ENCODE measurements at places on chromosomes 12 and 14.

GRCh38 chr14:22226381-22226780, 362.6 kb downstream of the DAD1 start:
- DNase-seq = no peak

GRCh38 chr14:83825843-83826242, 1704.1 kb upstream of the FLRT2 start:
- DNase-seq = no peak

GRCh38 chr14:99564256-99564925, 39.6 kb downstream of the CCDC85C start:
- DNase-seq = no peak

- no peak for DNase-seq
Observed at GRCh38 chr14:44981198-44981597, 19.2 kb downstream of the TOGARAM1 start.

DNA sequence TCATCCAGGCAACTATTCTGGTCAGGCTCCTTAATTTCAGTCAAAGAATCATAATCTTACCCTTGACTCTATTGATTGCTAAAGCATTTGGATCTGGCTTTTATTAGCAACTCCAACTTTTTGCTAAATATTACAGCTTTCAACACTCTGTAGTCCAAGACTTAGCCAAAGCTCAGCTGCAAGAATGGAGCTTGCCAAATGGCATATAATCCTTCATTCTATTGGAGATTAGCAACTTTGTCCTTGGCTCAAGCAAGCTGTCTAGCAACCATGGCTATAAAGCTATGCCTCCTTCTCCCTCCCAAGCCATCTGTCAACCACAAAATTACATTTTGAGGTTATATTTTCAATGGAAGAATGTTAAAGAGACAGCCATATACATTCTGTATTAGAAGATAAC, 23.1 kb upstream of the NID2 start:
- DNase-seq = no peak

GRCh38 chr12:47868552-47869031, 36.2 kb downstream of the VDR start:
- no peak for DNase-seq

- DNase-seq = no peak
Observed at GRCh38 chr12:19198272-19198671, 68.7 kb downstream of the PLEKHA5 start.

- no peak for DNase-seq
Observed at GRCh38 chr12:46831335-46832129, 5.7 kb upstream of the SLC38A4 start.

- no peak for DNase-seq
Observed at GRCh38 chr12:3656946-3657622, 95.8 kb downstream of the CRACR2A start.

- DNase-seq = no peak
Observed at GRCh38 chr14:63737582-63738006, 9.7 kb upstream of the SGPP1 start.

DNA sequence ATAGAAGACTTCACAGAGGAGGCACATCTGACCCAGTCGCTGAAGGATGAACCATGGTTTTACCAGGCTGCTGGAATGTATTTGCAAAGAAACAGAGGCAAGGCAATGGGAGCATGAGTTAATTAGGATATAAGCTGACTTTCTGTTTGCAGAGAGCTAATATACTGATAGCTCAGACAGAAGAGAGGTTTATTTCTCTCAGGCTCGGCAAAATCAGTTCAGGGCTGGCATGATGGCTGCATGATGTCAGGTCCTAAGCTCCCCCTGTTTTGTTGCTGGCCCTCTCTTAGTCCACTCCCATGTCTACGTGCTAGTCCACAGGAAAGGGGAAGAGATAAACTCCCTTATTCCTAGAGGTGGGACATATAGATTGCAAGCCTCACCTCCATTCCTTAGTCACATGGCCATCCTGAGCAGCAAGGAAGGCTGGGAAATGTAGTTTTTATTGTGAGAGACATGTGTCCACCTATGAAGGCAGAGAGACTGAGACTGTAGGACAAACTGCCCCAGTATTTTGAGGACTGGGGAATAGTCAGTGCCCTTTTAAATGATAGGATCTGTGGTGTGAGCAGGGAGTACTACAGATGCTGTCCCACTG, 224.5 kb downstream of the VRK1 start:
- no peak for DNase-seq

- DNase-seq = no peak
Observed at GRCh38 chr12:6201213-6201608, 1.0 kb downstream of the CD9 start.

DNA sequence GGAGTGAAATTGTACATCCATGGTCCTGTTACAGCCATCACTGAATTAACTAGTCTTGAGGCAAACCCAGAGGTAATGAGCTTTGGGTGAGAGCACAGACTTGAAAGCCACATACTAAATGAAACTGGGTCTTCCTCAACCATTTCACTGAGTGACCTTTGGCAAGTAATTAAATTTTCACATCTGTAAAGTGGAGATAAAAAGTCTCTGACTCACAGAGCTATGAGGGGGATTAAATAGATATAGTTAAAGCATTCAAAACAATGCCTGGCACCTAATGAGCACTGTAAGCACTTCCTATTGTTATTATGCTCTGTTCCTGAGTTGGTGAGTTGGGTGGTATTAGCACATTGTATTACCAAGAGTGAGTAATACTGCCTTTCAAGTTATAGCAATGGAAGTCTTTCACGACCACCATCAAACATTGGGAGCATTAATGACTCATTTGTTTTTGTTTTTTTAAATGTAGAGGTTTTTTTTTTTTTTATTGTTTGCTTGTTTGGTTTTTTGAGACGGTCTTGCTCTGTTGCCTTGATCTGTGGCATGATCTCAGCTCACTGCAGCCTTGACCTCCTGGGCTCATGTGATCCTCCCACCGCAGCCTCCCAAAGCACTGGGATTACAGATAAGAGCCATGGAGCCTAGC, 12.5 kb upstream of the STRN3 start:
- DNase-seq = no peak

- no peak for DNase-seq
Observed at GRCh38 chr14:55645145-55645544, 65.1 kb downstream of the KTN1 start.

DNA sequence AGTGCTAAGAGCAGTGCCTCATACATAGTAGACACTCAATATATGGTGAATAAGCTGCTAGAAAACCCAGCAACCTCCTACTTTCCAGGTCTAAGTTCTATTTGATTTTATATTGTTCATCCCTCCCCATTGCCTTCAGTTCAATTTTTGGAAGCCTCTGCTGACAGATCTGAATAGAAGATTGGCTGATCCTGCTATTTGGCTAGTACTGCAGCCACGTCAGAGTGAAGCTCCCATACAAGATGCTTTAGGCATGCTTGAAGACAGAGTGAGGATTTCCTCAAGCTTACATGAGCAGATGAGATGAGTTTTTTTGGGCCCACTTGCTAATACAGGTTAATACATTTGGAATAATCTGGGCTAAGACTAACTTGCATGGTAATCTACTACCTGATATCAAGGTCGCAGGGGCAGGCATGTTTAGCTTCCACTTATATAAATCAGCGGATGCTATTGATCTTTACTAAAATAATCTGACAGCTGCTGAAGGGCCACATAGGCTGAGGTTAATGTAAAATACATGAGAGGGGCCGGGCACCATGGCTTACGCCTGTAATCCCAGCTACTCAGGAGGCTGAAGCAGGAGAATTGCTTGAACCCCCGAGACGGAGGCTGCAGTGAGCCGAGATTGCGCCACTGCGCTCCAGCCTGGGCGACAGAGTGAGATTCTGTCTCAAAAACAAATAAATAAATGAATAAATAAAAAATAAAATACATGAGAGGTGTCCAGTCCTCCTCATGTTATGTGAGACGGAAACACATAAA, 15.9 kb upstream of the AEBP2 start:
- DNase-seq = no peak

DNA sequence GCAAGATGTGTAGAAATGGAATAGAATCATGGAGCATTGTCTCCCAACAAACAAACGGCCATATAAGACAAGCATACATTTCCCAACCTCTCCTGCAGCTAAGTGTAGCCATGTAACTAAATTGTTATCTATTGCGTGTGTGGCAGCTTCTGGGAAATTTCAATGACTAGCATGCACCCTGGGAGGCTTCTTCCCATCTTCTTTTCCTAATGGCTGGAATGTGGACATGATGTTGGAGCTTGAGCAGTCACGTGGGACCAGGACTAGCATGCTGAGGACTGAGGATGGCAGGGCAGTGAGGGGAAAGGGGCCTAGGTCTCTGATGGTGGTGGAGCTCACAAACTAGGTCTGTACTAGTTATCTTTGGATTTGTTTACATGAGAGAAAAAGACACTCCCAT, 21.7 kb upstream of the CTDSP2 start:
- DNase-seq = no peak

DNA sequence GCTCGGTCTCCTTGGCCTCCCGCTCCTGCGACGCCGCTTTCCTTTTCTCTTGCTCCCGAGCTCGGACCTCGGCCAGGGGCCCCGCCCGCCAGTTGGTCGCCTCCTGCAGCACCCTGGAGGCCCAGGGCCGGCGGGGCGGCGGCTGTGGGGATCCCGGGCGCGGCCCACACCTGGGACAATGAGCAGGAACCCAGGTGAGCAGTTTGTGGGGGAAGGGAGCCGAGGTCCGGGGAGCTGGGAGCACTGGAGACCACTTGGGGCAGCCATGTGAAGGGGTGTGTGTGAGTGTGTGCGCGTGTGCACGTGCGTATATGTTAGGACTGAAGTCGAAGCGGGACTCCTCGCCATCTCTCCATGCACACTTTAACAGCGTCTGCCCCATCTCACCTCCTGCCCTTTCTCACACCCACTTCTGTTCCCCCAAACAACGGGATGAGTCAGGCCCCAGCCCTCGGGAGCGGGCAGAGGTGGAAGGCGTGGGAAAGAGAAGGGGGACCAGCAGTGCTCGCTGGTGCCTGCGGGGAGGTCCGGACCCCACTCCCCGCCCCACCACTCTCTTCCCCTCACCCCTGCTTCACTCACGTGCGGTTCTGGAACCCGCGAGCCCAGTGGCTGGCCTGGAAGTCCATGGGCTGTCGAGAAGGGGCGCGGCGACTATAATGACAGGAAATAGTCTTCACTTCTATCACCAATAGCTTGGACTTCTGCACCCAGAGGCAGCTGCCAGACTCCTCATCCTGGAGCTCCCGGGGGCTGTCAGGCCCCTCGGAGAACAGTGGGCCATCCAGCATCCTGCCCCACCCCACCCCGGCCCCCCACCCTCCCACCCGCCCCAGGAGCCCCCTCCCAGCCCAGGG, 450 bp downstream of the DDN start:
- no peak for DNase-seq

- no peak for DNase-seq
Observed at GRCh38 chr14:94517641-94518257, 8.5 kb upstream of the SERPINA12 start.

DNA sequence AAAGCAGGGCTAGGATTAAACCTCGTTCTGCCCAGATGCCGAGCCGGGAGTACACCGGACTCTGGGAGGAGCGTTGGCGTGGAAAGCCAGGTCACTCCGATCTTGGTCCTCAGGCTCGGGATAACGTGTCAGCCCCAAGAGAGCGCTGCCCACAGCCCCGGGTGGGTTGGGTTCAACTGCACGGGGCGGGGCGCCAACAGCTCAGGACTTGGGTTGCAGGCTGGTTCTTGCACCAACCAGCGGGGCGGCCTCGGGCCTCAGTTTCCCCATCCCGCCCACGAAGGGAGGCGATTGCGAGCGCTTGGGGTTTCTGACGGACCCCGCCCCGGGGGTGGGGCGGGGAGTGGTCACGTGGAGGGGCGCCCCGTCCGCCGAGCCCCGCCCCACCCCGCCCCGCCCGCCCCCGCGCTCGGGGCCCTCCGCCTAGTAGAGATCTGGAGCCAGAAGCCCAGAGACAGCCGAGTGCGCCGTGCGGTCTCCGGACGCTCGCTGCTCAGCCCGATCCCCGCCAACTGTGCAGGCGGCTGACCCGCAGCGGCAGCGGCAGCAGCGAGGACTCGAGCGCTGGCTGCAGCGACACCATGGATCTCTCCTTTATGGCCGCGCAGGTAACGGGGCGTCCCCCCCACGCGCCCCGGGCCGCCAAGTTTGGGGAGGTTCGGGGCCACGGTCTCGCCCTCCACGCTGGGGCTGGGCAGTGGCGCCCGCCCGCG, at the start of gene C14orf132:
Gene C14orf132, plus strand, starts transcription at position 443 of the 713 bp plus-strand sequence. Its CDS starts 139 bp downstream, at position 582.
- no peak for DNase-seq

GRCh38 chr14:33150666-33151428, 212.2 kb downstream of the NPAS3 start:
- no peak for DNase-seq

DNA sequence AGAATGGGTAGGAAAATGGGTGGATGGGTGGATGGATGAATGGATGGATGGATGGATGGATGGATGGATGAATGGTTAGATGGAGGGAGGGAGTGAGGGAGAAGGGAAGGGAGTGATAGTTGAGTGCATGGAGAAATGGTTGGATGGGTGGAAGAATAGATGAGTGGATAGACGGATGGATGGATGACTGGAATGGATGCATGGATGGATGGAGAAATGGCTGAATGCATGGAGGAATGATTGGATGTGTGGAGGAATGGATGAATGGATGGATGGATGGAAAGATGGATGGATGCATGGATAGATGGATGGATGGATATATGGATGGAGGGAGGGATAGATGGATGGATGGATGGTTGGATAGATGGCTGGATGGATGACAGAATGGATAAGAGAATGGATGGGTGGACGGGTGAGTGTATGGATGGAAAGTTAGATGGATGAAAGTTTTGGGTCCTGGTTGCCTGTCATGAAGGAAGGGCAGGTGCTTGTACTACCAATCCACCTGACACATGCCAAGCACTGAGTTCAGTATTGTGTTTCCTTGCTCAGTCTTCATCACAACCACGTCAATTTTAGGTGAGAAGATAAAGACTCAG, 286.5 kb upstream of the RTL1 start:
- DNase-seq = no peak

- DNase-seq = no peak
Observed at GRCh38 chr12:15859116-15859515, 23.1 kb upstream of the STRAP start.

DNA sequence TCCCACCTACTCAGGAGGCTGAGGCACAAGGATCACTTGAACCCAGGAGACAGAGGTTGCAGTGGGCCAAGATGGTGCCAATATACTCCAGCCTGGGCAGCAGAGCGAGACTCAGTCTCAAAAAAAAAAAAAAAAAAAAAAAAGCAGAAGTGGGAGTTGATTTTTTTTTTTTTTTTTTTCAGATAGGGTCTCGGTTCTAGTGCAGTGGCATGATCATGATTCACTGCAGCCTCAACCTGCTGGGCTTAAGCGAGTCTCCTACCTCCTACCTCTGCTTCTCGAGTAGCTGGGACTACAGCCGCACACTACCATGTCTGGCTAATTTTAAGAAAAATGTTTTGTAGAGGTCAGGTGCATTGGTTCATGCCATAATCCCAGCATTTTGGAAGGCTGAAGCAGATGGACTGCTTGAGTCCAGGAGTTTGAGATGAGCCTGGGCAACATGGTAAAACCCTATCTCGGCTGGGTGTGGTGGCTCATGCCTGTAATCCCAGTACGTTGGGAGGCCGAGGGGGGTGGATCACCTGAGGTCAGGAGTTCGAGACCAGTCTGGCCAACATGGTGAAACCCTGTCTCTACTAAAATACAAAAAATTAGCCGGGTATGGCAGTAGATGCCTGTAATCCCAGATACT, 16.3 kb upstream of the HSP90AA1 start:
- DNase-seq = no peak

All from esophagus squamous epithelium (tissue), 5 donors.